Small intestine (tissue), 16 donors: ENCODE measurements at places on chromosomes 6 and 20. TPM values are rescaled to one million over a fixed set of nuclear protein-coding genes. Genes with fewer than 3 reads are reported as not detected.
A peak's percentile ranks its signal among the peaks of the same experiment; 100 is the strongest.

DNA sequence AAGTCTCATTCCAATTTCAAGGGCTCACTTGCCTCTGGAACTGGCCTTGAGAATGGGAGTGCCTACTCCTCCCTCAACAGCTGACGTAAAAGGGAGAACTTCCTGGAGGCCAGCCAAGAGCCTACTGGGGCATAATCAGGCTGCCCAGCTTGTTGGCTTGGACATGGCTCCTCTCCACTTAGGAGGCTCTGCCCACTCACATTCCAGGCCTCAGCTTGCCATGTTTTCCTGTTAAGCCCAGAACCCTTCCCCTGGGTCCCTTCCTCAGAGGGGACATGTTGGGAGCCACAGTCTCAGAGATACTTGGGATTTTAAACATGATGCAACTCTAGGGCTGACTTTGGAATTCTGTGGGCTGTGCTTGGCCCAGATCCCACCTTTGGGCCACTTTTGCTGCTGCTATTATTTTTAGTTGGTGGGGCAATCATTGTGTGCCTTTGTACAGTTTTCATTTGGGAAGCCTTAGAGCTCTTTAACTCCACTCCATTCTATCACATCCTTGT, 31.5 kb upstream of the ADTRP start:
- DNase-seq, result peak; percentile 82

GRCh38 chr6:52661551-52661950, 9.4 kb upstream of the TMEM14A start:
- no peak for DNase-seq

DNA sequence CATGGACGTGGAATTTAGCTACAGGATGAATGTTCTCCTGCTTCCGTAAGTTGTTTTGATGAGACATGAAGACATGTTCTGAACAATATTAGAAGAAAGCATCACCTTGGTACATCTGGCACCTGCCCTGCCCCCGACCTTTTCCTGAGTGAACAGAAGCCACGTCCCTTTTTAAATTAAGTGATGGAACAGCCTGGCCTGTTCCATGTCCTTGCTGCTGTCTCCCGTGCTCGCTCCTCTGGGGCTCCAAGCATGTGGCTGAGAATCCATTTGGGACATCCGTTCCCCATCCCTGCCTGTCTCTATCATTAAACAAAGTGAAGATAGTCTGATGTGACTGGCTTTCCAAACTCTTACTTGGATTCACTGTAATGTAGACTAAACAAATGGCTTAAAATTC, 36.4 kb downstream of the ERMARD start:
- DNase-seq, result no peak

- DNase-seq, result no peak
Measured at GRCh38 chr6:124984668-124985338, 22.6 kb downstream of the RNF217 start.

DNA sequence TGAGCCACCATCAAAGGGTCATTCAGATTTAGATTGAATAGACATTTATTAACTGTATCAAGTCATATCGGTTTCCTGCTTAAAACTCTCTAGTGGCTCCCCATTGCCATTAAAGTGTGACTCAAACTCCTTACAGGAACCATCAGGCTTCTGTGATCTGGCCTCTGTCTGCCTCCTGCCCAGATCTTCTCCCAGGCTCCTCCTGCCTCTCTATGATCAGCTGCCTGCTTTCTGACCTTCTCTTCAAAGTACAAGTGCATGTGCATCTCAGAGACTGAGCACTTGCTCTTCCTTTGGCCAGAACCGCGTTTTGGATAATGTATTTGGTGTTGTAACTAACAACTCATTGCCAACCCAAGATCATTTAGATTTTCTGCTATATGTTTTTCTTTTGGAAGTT, 52.7 kb downstream of the IL20RA start:
- DNase-seq, result no peak

DNA sequence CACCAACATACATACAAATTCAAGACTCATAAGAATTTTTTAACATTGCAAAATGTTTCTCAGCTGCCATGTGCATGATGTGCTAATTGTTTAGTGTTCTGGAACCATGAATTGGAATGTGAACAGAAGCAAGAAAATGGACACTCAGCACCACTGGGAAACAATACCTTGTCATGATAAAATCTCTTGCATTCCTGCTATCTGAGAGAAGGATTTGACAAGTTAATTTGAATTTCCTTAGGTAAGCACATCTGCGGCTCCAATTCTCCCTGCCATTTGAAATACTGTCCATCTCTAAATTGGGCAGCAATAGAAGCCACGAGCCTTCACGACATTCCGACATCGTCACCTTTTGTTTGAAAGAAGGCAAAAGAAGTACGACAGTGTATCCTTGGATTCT, 1104.6 kb upstream of the MAP3K7 start:
- no peak for DNase-seq

DNA sequence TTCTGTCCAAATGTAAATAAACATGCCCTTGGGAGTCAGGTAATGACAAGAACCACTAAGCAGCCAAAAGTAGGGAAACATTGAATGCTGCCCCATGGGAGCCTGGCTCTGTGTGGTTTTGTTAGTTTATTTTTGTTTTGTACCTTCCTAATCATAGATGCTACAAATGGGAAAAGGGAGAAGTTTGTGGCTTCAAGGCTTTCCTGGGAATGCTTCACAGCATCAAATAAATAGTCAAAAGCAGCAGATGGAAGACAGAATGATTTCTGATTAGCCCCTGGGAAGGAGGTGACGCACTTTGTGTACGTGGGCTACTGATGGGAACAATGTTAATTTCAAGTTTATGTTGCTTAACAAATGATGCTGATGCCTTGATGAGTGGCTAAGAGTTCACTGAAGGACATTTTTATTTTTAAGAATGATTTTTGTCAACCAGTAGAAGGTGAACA, 532.7 kb downstream of the BCKDHB start:
- DNase-seq, result peak; percentile 3

GRCh38 chr6:15089569-15090144, 156.2 kb upstream of the JARID2 start:
- DNase-seq, result peak; percentile 55

DNA sequence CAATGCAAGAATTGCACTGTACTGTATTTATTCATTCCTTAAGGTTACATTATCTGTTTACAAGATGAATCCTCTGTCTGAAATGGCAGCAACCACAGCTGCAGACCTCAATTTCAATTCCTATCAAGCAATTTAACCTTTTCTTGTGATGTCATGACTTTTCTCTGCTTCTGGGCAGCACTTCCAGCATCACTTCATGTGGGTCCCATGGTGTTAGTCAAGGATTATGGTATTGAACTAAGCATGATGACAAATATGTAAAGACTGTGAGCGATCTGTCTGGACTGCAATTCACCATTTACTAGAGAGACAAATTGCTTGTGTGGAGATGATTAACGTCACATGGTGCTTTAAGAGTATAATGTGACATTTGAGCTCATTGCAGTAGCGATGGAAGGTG, 90.5 kb upstream of the CCN2 start:
- DNase-seq, result no peak

DNA sequence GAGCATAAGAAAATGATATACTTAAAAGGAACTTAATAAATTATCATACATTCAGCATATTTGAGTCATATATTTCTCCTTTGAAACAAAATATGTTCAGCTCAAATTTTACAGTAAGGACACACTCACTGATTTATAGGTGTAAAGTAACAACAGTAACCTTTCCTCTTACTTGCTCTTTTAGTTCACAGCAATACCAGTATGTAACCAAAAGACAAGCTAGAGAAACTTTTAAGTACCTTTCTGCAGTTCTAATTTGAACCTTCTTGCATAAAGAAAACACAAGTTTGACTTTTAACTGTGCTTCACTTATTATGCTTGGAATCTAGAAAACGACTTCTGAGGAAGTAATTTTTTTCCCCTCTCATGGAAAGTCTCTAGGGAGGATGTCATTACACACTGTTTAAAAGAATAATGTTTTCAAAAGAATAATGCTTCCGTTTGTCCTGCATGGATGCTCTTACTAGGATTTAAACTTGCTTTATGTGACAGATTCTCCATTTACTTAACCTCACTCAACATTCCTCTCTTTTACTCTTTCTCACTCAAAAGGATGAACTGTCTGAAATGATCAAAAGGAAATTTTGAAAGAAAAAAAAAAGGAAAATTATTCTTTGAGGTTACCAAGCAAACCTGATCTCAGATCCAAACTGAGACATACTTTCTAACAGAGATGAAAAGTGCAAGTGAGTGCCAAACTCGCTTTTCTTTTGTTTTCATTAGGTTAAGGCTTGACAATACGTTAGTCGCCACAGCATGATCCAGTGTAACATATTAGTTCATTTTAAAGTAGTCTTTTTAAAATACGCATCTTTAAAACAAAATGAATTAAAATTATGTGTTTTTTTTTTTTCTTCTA, 22.4 kb upstream of the CALHM6 start:
- DNase-seq, result no peak

- DNase-seq, result no peak
Measured at GRCh38 chr6:72446430-72446829, 175.4 kb upstream of the KCNQ5 start.

DNA sequence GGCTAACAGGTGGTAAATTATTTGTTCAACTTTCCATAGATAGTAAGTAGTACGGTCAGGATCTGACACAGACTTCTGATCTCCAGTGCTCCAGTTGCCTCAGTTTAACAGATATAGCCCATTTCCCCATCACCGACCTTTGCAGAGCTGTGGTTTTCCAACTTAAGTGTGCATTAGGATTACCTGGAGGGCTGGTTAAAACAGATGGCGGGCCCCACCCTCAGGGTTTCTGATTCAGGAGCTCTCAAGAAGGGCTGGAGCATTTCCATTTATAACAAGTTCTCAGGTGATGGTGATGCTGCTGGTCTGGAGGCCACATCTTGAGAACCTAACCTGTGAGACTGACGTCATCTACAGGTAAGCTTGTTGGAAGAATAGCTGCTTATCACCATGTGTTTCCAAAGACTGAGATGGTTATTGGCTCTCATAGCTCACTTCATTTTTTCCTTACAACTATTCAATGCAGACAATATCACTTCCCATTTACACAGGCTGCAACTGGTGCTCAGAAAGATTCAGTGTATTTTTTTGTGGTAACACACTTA, 360.1 kb upstream of the CHD6 start:
- DNase-seq, result no peak

DNA sequence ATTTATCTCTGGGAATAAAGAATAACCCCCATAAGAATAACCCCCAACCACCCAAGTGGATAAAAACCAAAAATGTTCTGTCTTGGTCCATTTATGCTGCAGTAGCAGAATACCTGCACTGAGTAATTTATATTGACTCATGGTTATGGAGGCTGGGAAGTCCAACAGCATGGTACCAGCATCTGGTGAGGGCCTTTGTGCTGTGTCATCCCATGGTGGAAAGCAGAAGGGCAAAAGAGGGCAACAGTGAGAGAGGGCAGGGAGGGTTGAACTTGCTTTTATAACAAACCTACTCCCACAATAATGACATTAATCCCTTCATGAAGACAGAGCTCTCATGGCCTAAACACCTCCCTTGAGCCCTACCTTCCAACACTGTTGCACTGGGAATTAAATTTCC, 133.7 kb downstream of the ERMARD start:
- DNase-seq, result no peak

DNA sequence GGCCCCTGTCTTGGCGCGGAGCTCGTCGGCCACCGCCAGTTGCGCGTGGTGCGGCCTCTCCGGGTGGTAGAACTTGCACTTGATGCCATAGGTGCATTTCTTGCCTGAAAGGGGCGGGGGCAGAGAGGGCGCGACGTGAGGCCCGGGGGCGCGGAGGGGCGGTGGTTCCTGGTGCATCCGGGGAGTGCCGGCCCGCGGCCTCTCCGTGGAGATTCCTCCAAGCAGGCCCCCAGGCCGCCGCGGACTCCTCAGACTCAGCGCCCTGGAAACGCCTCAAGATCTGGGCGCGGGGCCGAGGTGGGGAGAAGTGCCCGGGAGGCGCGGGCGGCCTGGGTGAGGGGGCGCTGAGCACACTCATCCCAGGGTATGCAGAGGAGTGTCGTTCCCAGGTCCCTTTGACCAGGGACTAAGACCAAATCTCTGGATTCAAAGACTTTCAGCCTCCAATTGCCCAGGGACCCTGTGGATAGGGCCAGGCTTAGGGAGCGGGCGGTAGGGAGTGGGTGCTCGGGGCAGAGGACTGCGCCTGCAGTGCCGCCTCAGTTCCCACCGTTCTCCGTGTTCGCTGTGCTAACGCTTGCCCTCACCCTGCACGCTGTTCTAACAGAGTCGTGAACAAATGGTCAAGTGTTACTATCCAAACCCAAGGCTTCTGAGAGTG, 33.3 kb downstream of the ZC3H12D start:
- DNase-seq, result peak; percentile 90

DNA sequence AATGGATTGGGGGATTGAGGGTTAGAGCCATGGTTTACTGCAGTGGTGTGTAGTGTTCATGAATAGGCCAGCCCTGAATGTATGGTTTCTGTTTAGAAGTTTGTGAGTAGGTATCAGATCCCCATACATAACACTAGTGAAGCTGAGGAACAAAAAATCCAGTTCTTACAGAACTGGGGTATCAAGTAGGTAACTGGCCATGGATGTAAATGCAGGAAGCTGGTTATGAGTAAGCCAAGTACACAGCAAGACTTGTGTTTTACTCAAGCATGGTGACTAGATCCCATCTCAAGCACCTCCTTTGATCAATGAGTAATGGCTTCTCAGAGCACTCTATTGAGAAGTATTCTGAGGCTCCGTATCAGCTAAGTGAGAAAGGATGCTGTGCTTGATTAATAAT, 613.7 kb upstream of the FLRT3 start:
- DNase-seq, result no peak

Gene WFDC10B
- not detected for polyA plus RNA-seq

Gene DPPA5
- polyA plus RNA-seq, result not detected

Gene CRIP3
- polyA plus RNA-seq, result 2.7 TPM

Gene ALDH5A1
- polyA plus RNA-seq, result 1.3 TPM

Gene NHLRC1
- 1.1 TPM for polyA plus RNA-seq

Gene RIPOR2
- 1.6 TPM for polyA plus RNA-seq

Gene ZNF831
- under 0.01 TPM for polyA plus RNA-seq

Gene SLC35A1
- 18.6 TPM for polyA plus RNA-seq

Gene PRR18
- not detected for polyA plus RNA-seq
